GM23338 (cell line): ENCODE measurements at places on chromosomes 5 and 9. TPM values are rescaled to one million over a fixed set of nuclear protein-coding genes. Genes with fewer than 3 reads are reported as not detected.
A peak's percentile ranks its signal among the peaks of the same experiment; 100 is the strongest.

Gene PCDHGA4
- 4.2 and 7.2 TPM in 2 replicates for total RNA-seq

Gene SREK1IP1
- total RNA-seq: 16.7 and 16.8 TPM in 2 replicates

Gene CNTNAP3B
- 1.9 and 2.4 TPM in 2 replicates for total RNA-seq

Gene UNC5A
- total RNA-seq: 3.9 and 7.3 TPM in 2 replicates

Gene IL5
- total RNA-seq: not detected in 2 replicates

- no peak for DNase-seq
Measured at GRCh38 chr5:103541114-103541513, 21.5 kb downstream of the NUDT12 start.

DNA sequence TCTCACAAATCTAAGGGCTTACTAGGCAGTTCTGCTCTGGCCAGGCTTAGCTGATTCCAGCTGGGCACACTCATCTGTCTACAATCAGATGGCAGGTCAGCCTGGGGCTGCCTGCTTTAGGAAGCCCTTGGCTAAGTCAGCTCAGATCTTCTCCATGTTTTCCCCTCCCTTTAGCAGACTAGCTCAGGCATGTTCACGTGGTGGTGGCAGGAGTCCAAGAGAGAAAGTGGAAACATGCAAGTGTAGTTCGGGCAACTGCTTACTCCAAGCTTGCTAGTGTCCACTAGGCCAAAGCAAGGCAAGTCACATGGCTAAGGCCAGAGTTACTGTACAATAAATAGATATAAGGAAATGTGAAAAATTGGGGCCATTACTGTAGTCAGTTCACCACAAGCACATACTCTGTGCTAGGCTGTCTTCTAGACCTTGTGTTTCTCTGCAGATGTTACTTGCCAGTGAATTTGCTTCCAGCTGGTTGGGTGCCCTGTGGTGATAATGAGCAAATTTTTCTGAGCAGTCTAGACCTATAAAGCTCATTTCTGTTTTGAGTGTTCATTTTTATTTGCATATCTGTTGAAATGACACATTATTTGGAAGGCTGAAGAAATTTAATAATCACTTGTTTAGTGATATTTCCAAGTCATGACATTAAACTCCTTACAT, 38.3 kb downstream of the RECK start:
- DNase-seq: no peak

GRCh38 chr5:147818290-147818689, 13.2 kb downstream of the SPINK1 start:
- peak; percentile 27 for DNase-seq

DNA sequence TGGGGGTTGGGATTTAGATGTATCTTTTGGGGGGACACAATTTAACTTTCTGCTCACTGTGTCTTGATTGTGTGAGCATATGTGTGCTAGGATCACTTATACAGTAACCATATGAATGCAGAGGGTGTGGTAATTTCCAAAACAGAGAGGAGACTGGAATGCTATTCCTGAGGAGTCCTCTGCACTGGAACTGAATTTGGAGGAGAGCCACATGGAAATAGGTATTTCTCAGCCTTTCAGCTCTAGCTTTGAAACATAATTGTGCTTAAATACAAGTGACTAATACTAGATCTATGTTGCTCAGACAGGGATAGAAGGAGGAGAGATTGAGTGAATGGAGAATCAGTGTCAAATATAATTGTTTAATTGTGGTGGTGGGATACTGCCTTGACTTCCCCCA, 45.5 kb downstream of the FOCAD start:
- no peak for DNase-seq

DNA sequence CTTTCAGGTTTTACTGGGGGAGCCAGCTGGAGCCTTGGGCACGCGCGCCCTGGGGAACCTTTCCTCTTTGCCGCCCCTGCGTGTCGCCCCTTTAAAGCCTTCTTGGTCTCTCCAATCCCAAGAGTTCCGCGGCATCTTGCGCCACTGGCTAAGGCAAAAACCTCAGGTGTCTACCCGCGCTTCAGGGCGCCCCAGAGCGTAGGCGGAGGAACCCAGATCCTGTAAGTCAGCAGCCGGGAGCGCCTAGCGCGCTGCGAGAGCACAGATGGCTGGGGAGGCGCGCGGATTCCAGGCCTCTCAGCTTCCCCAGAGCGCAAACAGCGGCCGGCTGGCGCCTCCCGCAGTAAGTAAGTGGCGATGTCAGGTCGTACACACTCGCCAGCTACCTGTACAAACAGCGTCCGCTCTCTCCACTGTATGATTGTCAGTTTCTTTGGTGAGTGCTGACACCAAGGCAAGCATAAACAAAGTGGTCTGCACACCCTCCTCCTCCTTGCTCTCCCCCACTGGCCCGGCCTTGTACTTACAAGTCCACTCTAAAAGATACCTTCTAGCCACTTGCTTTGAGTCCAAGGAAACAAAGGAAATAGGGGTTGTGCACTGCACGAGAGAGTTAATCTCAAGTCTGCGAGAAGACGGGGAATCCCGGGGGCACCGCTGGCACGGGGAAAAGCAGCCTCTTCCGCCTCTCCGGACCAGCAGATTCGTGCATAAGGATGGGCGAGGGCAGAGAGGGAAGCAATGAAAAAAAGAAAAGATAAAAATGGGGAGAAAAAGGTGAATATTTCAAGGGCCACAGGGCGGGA, 2.9 kb downstream of the HTR1A start:
- DNase-seq: peak; percentile 95

GRCh38 chr5:72380492-72381274, 60.5 kb downstream of the PTCD2 start:
- no peak for DNase-seq

- DNase-seq: no peak
Measured at GRCh38 chr9:13459071-13459470, 179.6 kb upstream of the MPDZ start.

DNA sequence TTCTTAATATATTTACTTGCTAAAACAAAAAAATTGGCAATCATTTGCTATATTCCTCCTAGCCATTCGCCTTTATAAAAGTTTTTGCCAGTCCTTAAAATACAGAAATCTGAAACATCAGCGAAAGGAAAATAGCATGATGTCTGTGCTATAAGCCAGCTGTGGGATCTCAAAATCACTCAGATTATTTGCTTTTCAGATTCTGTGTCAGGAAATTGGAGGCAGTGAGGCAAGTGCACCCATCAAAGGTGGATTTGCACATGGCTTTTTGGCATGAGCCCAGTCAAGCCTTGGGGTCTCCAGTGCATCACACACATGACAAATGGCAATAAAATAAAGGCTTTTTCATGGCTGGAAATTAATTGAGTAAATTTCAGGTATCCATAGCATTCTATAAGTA, 196.8 kb upstream of the DAPK1 start:
- DNase-seq: no peak

DNA sequence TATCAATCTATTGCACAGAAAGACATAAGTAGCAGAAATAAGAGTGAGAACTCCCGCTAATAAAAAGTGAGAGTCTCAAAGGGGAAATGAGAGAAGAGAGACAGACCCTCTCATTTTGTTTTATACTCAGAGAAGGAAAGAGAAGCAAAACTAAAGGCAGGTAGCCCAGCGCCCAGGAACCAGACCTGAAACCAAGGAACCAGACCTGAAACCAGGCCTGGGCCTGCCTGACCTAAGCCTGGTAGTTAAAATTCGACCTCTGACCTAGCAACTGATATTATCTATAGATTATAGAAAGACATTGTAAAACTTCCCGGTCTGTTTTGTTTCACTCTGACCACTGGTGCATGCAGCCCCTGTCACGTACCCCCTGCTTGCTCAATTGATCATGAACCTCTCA, 134.5 kb upstream of the SEMA6A start:
- DNase-seq: no peak

DNA sequence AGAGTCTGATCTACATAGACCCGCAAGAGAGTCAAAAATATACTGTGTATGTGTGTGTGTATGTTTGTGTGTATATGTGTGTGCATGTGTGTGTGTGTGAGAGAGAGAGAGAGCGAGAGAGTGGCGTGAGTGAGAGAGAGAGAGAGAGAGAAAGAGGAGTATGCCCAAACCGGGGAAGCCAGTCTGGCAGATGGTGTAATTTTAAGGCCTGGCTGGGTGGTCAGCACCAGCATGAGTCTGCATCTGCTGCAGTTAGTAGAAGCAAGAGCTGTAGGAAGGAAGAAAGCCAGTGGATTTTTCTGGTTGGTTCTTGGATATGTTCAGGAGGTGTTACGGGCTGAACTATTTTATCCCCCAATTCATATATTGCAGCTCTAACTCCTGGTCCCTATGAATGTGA, 75.2 kb downstream of the ACTBL2 start:
- DNase-seq: no peak

GRCh38 chr5:135813758-135814157, 20.7 kb upstream of the SLC25A48 start:
- no peak for DNase-seq

- DNase-seq: no peak
Measured at GRCh38 chr5:2023196-2023595, 140.5 kb upstream of the IRX4 start.

GRCh38 chr5:15807871-15808270, 307.9 kb downstream of the FBXL7 start:
- no peak for DNase-seq

GRCh38 chr5:68033961-68034571, 181.5 kb upstream of the PIK3R1 start:
- no peak for DNase-seq

- DNase-seq: no peak
Measured at GRCh38 chr9:124054582-124055227, 43.1 kb downstream of the LHX2 start.

DNA sequence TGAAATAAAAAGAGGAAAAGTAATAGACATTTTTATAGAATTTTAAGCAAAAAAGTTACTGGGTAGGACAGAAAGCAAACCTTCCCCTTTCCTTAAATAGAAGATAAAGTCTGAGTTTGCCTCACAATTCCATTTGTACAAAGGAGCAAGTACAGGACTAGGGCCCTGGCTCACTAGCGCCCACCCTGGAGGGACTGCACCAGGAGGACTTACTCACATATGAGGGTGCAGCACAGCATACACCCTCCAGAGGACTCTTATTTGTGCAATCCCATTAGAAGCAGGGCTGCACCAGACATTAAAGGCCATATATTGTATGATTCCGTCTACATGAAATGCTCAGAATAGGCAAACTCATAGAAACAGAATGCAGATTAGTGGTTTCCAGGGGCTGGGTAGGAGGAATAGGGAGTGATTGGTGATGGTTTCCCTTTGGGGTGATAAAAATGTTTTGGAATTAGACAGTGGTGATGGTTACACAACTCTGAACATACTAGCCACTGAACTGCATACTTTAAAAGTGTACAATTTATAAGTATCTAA, 4.5 kb downstream of the REEP5 start:
- DNase-seq: peak; percentile 64
